ENCODE measurements at places on chromosomes 13 and 19. TPM values are rescaled to one million over a fixed set of nuclear protein-coding genes. Genes with fewer than 3 reads are reported as not detected.

Gene ADAMTSL5
- 3.8 TPM for total RNA-seq

- DNase-seq: no peak
Observed at GRCh38 chr13:113483504-113484293, 6.8 kb downstream of the DCUN1D2 start.

DNA sequence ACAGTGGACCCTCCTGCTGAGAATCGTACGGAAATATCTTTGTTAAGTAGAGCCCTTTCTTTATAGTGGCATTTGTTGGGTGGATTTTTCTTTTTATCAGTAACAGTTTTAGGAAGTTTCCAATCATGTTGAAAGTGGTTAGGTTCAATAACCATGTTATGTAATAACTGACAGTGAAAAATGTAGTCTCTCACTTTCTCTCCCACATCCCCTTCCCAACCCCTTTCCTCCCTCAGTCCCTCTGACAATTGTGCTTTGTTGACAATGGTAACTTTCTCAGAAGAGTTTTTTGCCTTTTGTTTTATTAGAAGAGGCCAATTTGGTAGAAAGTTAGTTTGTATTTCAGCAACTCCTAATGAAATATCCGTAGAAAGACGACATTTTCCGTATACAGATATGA, 77.8 kb upstream of the SLAIN1 start:
- DNase-seq: no peak

DNA sequence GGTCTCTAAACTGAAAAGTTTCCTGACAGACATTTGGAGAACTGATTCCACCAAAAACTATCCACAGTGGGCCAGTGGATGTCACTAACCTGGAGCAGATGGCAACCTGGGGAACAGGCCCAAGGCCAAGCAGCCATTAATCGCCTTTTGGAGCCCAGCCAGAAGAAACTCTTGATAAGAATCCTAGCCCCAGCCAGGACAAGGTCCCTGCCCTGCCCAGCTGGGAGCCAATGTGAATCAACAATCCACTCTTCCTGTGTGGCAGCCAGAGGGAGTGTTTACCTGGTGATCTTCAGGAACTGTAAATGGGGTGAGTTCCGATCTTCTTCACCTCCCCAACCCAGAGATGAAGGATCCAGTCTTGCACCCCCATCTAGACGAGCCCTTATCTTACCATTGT, 14.5 kb upstream of the IGSF23 start:
- no peak for DNase-seq

DNA sequence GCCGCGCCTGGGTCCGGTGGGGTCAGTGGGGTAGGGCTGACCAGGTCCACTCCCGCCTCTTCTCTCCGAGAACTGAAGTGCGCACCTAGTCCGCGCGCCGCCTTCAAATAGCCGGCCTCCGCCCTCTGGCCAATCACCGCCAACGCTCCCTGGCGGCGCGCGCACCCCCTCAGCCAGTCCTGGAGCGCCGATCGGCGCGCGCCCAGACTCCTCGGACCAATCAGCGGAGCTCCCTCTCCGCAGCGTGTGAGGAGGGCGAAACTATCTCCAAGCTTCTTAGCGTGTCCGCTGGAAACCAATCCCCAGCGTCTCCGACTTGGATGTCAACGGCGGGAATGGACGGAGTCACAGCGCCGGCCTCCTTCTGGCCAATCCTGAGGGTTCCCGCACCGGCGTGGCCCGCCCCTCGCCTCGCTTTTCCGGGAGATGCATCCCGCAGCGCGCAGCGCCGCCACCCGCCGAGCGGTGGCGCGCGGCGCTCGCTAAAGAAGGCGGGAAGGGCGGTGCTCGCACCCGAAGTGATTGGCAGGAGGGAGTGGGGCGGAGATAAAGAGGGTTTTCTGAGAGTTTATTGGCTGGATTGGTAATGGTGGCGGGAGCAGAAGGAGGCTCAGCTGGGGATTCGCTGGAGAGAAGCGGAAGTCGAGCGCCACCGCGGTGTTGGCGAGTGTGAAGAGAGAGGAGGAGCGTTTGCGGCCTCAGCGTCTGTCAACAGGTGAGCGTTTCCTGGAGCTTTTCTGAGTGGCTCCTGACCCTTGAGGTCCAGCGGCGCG, at the start of gene ASF1B:
TSS of gene ASF1B (minus strand) at position 81 of the 773 bp plus-strand sequence. CDS start 133 bp downstream, outside the sequence.
- DNase-seq: peak; percentile 100

- no peak for DNase-seq
Observed at GRCh38 chr19:1230783-1231489, 6.9 kb downstream of the CBARP start.

All from RPMI7951 (cell line).